ENCODE measurements at places on chromosomes 13 and 19.

DNA sequence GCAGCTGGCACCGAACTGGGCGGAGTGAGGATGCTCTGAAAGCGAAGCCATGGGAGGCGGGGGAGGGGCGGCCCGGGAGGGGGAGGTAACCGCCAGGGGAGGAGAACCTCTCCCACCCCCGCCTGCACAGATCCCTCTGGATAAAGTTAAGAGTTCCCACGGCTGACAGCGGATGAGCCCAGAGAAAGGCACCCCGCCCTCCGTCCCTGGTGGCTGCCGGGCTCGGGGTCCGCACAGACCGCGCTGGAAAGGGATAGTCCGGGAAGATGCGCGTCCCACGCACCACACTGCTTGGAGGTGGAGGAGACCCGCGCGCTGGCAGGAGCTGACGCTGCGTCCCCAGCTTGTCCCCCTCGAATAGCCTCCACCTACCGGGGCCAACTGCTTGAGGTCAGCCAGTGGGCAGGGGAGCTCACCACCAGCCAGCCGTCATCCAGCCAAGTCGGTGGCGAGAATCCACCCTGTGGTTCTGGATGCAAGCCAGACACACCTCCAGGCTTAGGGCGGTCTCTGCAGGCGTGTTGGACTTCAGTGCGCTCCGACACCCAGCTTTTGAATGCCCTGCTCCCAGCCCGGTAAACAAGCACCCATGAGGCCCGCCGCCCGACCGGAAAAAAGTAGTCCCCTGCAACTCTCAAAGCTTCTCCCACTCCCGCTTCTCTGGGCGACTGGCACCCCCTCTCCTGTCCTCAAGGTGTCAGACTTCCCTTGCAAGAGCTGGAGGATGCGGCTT lies at the start of gene TRPC4:
TSS of gene TRPC4 (minus strand) at position 17 of the 733 bp plus-strand sequence. CDS start 86,439 bp downstream, outside the sequence.
- DNase-seq, result no peak

GRCh38 chr13:94617389-94618000 lies 15.8 kb downstream of the GPR180 start:
- no peak for DNase-seq

DNA sequence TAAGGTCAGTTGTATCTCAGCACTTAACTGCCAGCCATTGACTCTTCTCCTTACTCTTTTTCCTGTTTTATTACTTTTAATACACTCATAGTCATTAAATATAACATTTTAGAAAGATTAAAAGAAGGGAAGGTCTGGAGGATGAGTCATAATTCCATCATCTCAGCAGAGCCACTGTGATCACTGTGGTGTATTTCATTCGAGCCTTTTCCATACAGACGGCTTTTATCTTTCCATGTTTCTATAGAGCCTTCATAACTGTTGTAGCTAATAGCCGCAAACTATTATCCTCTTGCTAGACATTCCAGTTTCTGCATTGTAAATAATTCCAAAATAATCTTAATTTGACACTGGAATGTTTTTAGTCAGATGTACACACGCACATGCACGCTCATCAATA lies 4.7 kb upstream of the FLT1 start:
- no peak for DNase-seq

DNA sequence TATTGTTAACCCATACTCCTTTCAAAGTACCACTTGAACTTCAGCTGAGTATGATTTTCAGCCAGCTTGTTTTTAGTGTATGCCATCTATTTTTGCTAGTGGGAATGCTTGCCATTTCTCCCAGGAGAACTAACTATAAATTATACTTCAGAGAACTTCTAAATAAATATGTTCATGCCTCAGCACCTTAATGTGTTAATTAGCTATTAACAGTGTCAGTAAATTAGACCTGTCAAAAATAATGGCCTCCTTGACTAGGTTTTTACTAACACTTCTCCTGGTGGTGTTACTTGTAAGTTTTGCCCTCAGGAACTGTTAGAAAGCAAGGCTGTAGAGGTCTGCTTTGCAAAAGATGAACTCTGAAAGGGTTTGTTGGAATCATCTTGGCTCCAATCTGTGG lies 4.5 kb downstream of the CLDN10 start:
- DNase-seq, result no peak

GRCh38 chr13:58254943-58255342 lies 623.4 kb downstream of the PCDH17 start:
- no peak for DNase-seq
